Memory B cell (primary cell): ENCODE measurements at places on chromosomes 5 and 9.

GRCh38 chr5:61949054-61949678, 356.8 kb upstream of the KIF2A start:
- H3K36me3 ChIP-seq: no peaks in the 10 kb centered on the region
- H3K27ac ChIP-seq: no peak overlapping the region
- DNase-seq: no peak
- H3K4me1 ChIP-seq: no peaks in the 10 kb centered on the region

GRCh38 chr5:127649018-127649439, at the start of gene CTXN3:
CTXN3 (plus strand) TSS chr5:127649082; CDS start chr5:127657522, 8,440 bp downstream.
- no peaks in the 10 kb centered on the region for H3K4me1 ChIP-seq
- H3K36me3 ChIP-seq: no peaks in the 10 kb centered on the region
- H3K27me3 ChIP-seq: peaks cover 3% of the 10 kb centered on the region
- H3K27ac ChIP-seq: no peak within 1 kb of the TSS

GRCh38 chr5:29379619-29380018, 1813.9 kb upstream of the CDH6 start:
- H3K4me3 ChIP-seq: no peak overlapping the region
- no peaks in the 10 kb centered on the region for H3K4me1 ChIP-seq
- no peak overlapping the region for H3K27ac ChIP-seq
- DNase-seq: no peak

- no peak overlapping the region for H3K4me3 ChIP-seq
- no peak for DNase-seq
- H3K27ac ChIP-seq: no peak overlapping the region
- peaks cover under 1% of the 10 kb centered on the region for H3K4me1 ChIP-seq
- H3K27me3 ChIP-seq: no peaks in the 10 kb centered on the region
Observed at GRCh38 chr9:22986556-22986955, 539.9 kb downstream of the DMRTA1 start.

- H3K4me3 ChIP-seq: no peak overlapping the region
- H3K27me3 ChIP-seq: peaks cover 9% of the 10 kb centered on the region
- no peak for DNase-seq
Observed at GRCh38 chr5:73367650-73368049, 80.9 kb downstream of the FOXD1 start.

DNA sequence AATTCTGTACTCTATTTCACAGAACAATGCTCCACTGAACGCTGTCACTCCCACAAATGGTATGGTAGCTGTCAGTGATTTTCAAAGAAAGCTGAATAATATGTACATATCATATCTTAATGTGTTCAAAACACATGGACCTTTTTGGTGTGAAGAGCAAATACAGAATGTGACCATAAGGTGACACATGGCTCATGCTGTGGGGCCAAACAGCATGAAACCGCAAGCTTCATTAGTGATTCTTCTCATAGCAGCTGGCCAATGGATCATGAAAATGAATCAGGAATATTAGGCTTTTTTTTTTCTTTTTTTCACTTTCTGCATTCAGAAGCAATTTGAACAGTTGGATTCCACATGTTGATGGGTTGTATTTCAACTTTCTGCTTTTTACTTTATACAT, 54.9 kb upstream of the CDH9 start:
- no peaks in the 10 kb centered on the region for H3K4me1 ChIP-seq
- no peak overlapping the region for H3K4me3 ChIP-seq
- no peaks in the 10 kb centered on the region for H3K36me3 ChIP-seq
- H3K27ac ChIP-seq: no peak overlapping the region
- H3K27me3 ChIP-seq: no peaks in the 10 kb centered on the region
- no peak for DNase-seq

DNA sequence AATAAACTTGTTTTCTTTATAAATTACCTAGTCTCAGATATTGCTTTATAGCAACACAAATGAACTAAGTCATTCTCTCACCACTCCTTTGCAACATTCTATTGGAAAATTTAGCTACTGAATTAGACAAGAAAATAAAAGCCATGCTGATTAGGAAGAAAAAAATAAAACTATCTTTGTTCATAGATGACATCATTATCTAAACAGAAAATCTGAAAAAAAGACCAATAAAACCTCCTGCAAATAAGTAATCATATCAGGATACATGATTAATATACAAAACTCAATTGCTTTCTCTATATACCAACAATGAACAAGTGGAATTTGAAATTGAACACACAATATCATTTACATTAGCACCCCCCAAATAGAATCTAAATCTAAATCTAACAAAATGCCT, 455.3 kb upstream of the KIF2A start:
- no peaks in the 10 kb centered on the region for H3K27me3 ChIP-seq
- no peak for DNase-seq
- H3K36me3 ChIP-seq: no peaks in the 10 kb centered on the region
- H3K4me3 ChIP-seq: no peak overlapping the region
- H3K27ac ChIP-seq: no peak overlapping the region
- no peaks in the 10 kb centered on the region for H3K4me1 ChIP-seq

DNA sequence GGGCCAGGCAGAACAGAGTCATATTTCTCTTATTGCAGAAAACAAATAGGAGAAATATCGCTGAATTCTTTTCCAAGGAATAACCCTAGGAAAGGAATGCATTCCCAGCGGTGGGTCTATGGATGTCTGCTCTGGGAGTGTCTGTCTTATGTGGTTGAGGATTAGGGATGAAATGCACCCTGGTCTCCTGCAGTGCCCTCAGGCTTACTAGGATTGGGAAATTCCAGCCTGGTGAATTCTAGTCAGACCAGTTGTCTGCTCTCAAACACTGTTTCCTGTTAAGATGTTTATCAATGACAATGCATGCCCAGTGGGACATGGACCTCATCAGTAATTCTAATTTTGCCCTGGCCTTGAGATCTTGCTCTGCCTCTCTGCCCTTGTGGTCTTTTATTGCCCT, 136.1 kb upstream of the ELAVL2 start:
- H3K36me3 ChIP-seq: no peaks in the 10 kb centered on the region
- no peak for DNase-seq
- no peak overlapping the region for H3K4me3 ChIP-seq
- H3K27ac ChIP-seq: no peak overlapping the region

DNA sequence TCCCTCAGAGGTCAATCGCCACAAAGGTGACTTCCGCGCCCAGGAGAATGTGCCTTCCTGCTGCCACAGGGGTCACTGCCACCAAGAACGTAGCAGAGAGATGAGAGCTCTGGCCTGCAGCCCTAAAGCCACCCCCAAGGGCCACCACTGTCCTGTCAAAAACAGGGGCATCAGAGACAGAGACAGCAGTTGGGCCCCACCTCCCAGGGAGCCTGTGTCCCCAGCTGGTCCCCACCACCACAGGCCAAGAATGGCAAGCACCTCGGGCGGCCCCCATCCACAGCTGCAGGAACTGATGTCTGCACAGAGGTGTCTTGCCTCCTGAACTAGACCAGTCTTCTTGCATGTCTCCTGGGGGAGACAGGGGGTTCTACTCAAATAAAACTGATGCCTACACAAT, 5.8 kb downstream of the SPATA31E1 start:
- H3K27me3 ChIP-seq: no peaks in the 10 kb centered on the region
- no peak overlapping the region for H3K4me3 ChIP-seq
- H3K27ac ChIP-seq: no peak overlapping the region
- DNase-seq: no peak
- no peaks in the 10 kb centered on the region for H3K4me1 ChIP-seq

- H3K27me3 ChIP-seq: peaks cover 3% of the 10 kb centered on the region
- H3K36me3 ChIP-seq: peaks cover 1% of the 10 kb centered on the region
- peaks cover 2% of the 10 kb centered on the region for H3K4me1 ChIP-seq
- no peak overlapping the region for H3K4me3 ChIP-seq
Observed at GRCh38 chr9:8106362-8106761, 306.8 kb upstream of the DMAC1 start.

- no peaks in the 10 kb centered on the region for H3K36me3 ChIP-seq
- no peak overlapping the region for H3K27ac ChIP-seq
- no peak for DNase-seq
- no peaks in the 10 kb centered on the region for H3K4me1 ChIP-seq
Observed at GRCh38 chr5:122463221-122463620, 151.2 kb downstream of the SNCAIP start.

DNA sequence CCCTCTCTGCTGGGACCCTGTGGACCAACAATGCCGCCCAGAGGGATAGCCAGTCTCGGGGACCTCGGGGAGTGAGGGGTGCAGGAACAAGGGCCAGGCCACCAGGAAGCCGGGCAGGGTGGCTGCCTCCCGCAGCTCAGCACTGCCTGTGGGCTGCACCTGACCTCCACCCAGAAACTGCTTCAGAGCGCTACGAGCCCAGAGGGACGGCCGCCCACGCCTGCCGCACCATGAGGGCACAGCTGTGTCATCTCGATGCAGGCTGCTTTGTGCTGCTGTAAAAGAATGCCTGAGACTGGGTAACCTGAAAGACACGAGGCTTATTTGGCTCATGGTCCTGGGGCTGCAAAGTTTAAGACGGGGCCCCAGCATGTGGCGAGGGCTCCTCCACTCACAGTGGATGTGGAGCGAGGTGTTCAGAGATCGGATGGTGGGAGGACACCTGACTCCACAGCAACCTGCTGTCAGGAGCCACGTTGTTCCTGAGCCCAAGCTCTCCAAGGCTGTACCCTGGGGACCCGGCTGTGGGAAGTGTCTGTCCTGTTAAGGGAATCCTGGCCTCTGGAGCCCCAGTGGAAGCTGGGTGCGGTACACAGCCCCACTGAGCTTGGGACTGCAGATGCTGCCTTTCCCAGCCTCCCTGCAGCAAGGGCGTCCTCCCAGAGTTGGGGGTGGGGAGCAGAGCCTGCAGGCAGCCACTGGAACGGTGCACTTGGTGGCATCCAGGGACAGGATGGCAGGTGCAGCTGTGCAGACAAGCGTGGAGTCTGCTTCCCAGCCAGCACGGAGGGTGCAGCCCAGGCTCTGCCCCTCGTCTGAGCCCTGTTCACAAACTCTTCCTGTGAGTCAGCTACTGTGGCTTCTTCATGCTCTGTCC, 11.8 kb upstream of the ZDHHC11 start:
- no peak for DNase-seq
- H3K4me1 ChIP-seq: peaks cover 3% of the 10 kb centered on the region
- no peak overlapping the region for H3K4me3 ChIP-seq
- H3K36me3 ChIP-seq: peaks cover 25% of the 10 kb centered on the region

- H3K36me3 ChIP-seq: no peaks in the 10 kb centered on the region
- H3K27ac ChIP-seq: no peak overlapping the region
- no peak for DNase-seq
- no peaks in the 10 kb centered on the region for H3K4me1 ChIP-seq
- H3K27me3 ChIP-seq: peaks cover 2% of the 10 kb centered on the region
- no peak overlapping the region for H3K4me3 ChIP-seq
Observed at GRCh38 chr5:66991746-66992145, 204.9 kb downstream of the CD180 start.

DNA sequence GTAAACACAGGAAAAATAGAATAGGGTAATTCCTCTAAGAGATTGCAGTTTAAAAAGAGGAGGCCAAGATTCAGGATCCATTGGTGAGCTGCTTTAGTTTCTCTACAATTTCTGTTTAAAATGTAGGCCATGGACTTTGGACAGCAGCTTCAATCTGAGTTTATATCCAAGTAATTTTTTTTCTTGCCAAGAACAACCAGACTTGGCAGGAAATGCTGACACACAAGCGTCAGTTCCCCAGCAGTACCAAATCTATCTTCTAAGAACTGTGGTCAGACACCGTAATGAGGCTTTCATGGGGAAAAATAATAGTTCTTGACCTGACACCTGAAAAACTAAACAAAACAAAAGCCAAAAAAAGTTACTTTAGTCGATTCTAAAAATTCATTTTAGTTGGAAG, 528.8 kb downstream of the CSNK1G3 start:
- H3K27ac ChIP-seq: no peak overlapping the region
- no peaks in the 10 kb centered on the region for H3K27me3 ChIP-seq
- DNase-seq: no peak
- peaks cover under 1% of the 10 kb centered on the region for H3K4me1 ChIP-seq

- DNase-seq: no peak
- no peak overlapping the region for H3K4me3 ChIP-seq
- no peaks in the 10 kb centered on the region for H3K36me3 ChIP-seq
- no peak overlapping the region for H3K27ac ChIP-seq
- H3K4me1 ChIP-seq: no peaks in the 10 kb centered on the region
Observed at GRCh38 chr9:35854091-35854762, 16.0 kb downstream of the OR13J1 start.

GRCh38 chr5:119072496-119072895, 1.6 kb downstream of the DMXL1 start:
- peaks cover 23% of the 10 kb centered on the region for H3K4me1 ChIP-seq
- H3K27me3 ChIP-seq: no peaks in the 10 kb centered on the region
- DNase-seq: no peak

- H3K36me3 ChIP-seq: no peaks in the 10 kb centered on the region
- no peak overlapping the region for H3K4me3 ChIP-seq
- H3K27ac ChIP-seq: no peak overlapping the region
- H3K4me1 ChIP-seq: no peaks in the 10 kb centered on the region
Observed at GRCh38 chr9:13141629-13142028, 137.9 kb downstream of the MPDZ start.

DNA sequence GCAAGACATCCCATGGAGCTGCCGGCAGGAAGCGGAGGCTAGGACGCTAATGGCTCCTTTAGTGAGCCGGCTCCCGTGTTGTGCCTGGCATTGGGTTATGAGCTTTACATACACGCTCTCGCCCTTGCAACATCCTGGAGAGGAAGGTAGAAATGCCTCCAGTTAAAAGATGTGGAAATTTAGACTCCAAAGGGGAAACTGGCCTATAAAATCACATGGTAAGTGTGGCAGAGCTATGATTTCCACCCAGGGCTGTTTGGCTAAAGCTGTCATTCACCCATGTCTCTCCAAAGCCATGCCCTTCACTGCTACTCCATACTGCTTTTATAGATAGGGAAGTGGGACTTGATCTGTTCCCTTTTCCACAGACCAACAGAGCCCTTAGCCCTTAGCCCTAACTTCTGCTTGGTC, 5.2 kb downstream of the GM2A start:
- peaks cover 35% of the 10 kb centered on the region for H3K36me3 ChIP-seq
- H3K4me1 ChIP-seq: peaks cover 64% of the 10 kb centered on the region
- no peak overlapping the region for H3K4me3 ChIP-seq

- peaks cover 5% of the 10 kb centered on the region for H3K27me3 ChIP-seq
- no peaks in the 10 kb centered on the region for H3K4me1 ChIP-seq
- H3K27ac ChIP-seq: no peak overlapping the region
- no peak for DNase-seq
Observed at GRCh38 chr5:90909101-90909503, 350.5 kb downstream of the ADGRV1 start.

- H3K36me3 ChIP-seq: no peaks in the 10 kb centered on the region
- DNase-seq: no peak
- no peaks in the 10 kb centered on the region for H3K4me1 ChIP-seq
- H3K4me3 ChIP-seq: no peak overlapping the region
- H3K27ac ChIP-seq: no peak overlapping the region
Observed at GRCh38 chr5:167633931-167634341, 657.5 kb upstream of the WWC1 start.

DNA sequence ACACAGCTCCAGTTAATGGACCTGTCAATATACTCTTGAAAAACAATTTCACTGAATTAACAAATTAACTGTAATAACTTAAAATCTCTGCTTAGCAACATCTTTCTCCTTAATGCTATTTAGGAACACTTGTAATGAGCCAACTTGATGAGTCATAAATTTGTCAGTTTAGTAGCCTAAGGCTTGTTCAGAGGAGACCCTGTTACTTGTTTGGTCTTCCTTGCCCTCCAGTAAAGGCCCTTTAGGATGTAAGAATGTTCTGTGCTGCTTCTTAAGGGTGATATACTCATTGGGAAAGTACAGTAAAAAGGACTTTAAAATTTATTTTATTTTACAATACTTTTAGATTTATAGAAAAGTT, 11.4 kb upstream of the MATR3 start:
- peaks cover 21% of the 10 kb centered on the region for H3K36me3 ChIP-seq
- H3K27ac ChIP-seq: no peak overlapping the region
- H3K4me1 ChIP-seq: peaks cover 4% of the 10 kb centered on the region
- H3K27me3 ChIP-seq: no peaks in the 10 kb centered on the region
- H3K4me3 ChIP-seq: no peak overlapping the region

GRCh38 chr9:114945616-114946412, 15.4 kb upstream of the TNFSF8 start:
- no peak overlapping the region for H3K27ac ChIP-seq
- DNase-seq: no peak
- peaks cover 8% of the 10 kb centered on the region for H3K27me3 ChIP-seq

GRCh38 chr9:103169798-103170197, 174.7 kb downstream of the CYLC2 start:
- no peak overlapping the region for H3K4me3 ChIP-seq
- DNase-seq: no peak
- no peaks in the 10 kb centered on the region for H3K27me3 ChIP-seq
